AG04449 (cell line): ENCODE measurements at places on chromosomes 13 and 19.

GRCh38 chr19:4866595-4867424 lies 657 bp downstream of the PLIN3 start:
- DNase-seq = no peak

GRCh38 chr13:49791711-49792549 lies 552 bp downstream of the KPNA3 start:
- no peak for DNase-seq

DNA sequence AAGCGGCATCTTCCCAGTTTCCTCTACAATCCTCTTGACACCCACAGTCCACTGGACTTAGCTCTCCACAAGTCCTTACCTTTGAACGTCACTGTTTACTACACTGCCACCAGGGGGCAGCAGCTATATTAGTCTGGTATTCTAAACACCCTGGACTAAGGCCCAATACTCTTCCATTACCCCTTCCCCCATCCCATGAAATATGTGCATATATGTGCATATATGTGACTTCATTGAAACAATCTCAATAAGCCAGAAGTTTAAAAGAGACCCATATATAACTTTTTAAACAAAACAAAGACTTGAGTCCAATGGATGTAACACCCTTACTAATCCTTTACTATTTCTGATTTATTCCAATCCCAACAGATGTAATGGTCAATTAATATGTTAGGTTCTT lies 15.5 kb downstream of the GGACT start:
- DNase-seq = peak; percentile 34

- DNase-seq = no peak
These were observed 107.0 kb downstream of the ZNF486 start for GRCh38 chr19:20273951-20274570.

DNA sequence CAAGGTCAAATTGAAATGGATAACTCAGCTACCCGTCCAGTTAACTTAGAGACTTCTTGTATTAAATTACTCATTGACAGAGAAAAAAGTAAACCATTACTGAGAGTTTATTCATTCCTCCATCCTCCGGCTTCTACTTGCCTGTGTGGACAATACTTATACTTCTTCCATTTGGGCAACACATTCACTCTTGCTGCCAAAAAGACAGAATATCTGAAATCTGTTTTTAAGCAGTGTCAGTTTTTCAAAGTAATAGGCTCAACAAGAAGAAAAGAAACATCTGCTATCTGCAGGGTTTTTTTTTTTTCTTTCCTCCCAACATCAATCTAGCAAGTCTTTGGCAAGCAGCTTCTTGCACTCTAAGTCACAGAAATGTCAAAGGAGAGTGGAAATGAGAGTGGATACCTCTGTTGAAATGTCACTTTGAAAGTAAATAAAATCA lies 1142.8 kb downstream of the PCDH9 start:
- DNase-seq = no peak

DNA sequence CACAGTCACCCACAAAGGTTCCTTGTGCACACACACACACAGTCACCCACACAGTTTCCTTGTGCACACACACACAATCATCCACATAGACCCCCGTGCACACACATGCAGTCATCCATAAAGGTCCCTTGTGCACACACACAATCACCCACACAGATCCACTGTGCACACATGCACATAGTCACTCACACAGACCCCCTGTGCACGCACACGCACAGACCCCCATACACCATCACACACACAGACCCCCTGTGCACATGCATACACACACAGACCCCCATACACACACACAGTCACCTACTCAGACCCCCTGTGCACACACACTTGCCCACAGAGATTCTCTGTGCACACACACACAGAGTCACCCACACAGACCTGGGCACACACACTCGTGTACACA lies 107.1 kb downstream of the HSPH1 start:
- DNase-seq = no peak

GRCh38 chr13:90806016-90806615 lies 541.4 kb upstream of the MIR17HG start:
- no peak for DNase-seq
